ENCODE measurements at places on chromosomes 13 and 19.

GRCh38 chr13:54373211-54373610, 1344.6 kb downstream of the OLFM4 start:
- no peak for DNase-seq

DNA sequence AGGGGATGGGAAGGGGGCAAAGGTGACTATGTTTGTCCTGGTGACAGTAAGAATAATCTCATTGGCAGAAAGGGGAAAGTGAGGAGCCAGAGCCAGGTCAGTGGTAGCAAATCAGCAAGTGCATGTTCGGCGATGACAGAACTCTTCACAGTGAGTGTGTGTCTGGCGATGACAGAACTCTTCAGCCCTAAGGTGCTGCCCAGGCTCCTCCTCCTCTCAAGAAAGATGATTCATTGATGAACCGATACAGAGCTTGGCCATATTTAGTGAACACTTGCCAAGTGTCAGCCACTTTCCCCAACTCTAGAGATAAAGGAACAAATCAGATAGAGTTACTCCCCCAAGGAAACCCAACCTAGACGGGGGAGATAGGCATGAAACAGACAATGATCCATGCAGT, 199.3 kb upstream of the UBL3 start:
- no peak for DNase-seq

DNA sequence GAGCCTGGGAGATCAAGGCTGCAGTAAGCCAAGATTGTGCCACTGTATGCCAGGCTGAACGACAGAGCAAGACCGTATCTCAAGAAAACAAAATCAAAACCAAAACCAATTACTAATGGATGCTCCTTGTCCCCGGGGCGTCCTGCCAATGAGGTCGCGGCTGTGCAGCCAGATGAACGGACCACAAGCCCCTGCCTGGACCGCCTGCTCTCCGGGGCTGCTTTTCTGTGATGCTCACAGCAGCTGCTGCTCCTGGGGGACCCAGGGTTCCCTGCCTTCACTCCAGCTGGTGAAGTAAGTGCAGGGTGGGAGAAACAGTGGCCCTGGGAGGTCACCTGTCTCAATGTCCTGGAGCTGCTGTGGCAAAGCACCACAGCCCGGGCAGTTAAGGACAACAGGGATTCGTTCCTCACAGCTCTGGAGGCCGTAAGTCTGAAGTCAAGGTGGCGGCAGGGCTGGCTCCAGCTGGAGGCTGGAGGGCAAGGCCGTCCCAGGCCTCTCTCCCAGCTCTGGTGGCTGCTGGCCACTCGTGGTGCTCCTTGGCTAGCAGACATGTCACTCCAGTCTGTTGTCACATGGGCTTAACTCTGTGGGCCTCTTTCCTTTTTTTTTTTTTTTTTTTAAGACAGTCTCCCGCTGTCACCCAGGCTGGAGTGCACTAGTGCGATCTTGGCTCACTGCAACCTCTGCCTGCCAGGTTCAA, 10.1 kb downstream of the COPE start:
- no peak for DNase-seq

GRCh38 chr13:51237386-51237785, 15.2 kb downstream of the FAM124A start:
- no peak for DNase-seq

- no peak for DNase-seq
Measured at GRCh38 chr13:37068962-37069361, 9.5 kb upstream of the SUPT20H start.

Data from NCI-H1436 treated with DMSO at 0.1 percent for 48 hours (cell line).